ENCODE measurements at places on chromosomes 5 and 9. TPM values are rescaled to one million over a fixed set of nuclear protein-coding genes. Genes with fewer than 3 reads are reported as not detected.

The TMEM171 gene
- 24.1 TPM for polyA plus RNA-seq

- H3K36me3 ChIP-seq: no peaks in the 10 kb centered on the region
- no peaks in the 10 kb centered on the region for H3K4me1 ChIP-seq
- DNase-seq: peak; percentile 2
- no peak overlapping the region for H3K4me3 ChIP-seq
Observed at GRCh38 chr5:105506692-105507277, 1944.2 kb upstream of the NUDT12 start.

The GDA gene
- polyA plus RNA-seq: 150 TPM

DNA sequence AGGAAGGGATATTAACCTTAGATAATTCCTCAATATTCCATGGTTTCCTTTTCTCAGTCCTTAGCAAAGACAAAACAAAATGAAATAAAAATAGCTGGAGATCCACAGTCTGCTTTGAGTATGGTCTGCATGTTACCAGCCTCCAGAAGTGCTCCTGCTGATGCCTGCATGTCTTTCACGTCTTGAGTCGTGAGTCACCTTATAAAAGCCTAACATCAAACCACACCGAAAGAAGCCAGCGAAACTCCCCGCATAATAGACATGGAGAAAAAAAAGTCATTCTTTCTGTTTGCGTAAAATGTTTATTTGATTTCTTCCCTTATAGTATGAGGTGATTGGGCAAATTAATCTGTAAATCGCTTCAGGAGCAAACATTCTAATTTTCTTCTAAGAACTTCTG is 380.5 kb downstream of the SLCO4C1 start:
- no peaks in the 10 kb centered on the region for H3K4me1 ChIP-seq
- H3K4me3 ChIP-seq: no peak overlapping the region
- DNase-seq: no peak
- H3K27me3 ChIP-seq: no peaks in the 10 kb centered on the region

The ANKRA2 gene
- 11.1 TPM for polyA plus RNA-seq

DNA sequence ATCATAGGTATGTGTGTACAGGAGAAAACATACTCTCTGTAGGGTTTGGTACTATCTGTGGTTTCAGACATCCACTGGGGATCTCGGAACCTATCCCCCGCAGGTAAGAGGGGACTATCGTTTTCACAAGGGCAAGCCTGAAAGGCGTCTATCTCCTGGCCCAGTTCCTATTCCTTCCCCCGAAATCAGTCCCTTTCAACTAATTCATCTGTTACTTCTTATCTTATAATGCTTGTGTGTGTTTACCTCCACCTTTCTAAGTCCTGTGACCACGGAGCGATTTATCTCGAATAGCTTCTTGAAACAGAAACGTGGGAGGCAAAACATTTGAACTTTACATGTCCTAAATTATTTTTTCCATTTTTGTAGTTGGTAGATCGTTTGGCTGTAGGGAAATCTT is 11.4 kb downstream of the ABO start:
- H3K27me3 ChIP-seq: no peaks in the 10 kb centered on the region
- peaks cover 2% of the 10 kb centered on the region for H3K36me3 ChIP-seq
- H3K4me1 ChIP-seq: no peaks in the 10 kb centered on the region
- DNase-seq: no peak
- H3K27ac ChIP-seq: no peak overlapping the region
